ENCODE measurements at places on chromosomes 12 and 14.
A peak's percentile ranks its signal among the peaks of the same experiment; 100 is the strongest.

GRCh38 chr12:15522574-15523187 lies 200.4 kb downstream of the PTPRO start:
- DNase-seq = no peak

GRCh38 chr14:38233218-38233617 lies 22.7 kb downstream of the CLEC14A start:
- DNase-seq = no peak

- DNase-seq = no peak
Measured at GRCh38 chr14:37138898-37139297, 33.5 kb downstream of the SLC25A21 start.

DNA sequence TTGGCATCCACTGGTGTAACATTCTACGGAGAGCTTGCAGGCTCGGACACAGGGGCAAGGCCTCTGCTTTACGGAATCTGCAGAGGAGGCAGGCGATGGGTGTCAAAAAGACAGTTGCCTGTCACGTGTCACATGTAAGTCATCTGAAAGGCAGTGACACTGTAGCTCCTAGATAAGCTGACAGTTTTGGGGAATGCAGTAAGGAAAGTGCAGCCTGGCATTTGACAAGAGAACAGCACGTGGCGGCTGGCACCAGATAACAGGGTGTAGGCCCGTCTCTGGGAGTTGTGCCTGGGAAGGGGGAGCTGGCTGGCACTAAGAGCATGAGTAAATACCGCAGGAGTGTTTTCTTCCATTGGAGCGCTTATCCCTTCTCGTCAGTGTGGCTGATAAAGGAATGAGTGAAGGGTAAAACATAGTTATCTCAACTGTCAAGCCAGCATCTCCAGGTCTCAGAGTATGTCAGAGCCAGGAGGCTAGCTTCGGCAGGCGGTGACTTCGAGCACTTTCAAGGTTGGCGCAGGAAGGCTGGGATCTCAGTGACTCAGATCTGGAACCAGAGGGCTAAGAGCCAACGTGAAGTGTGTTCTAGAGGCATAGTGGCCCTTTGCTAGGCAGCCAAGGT lies 26.1 kb downstream of the ADCK1 start:
- peak; percentile 59 for DNase-seq

GRCh38 chr14:75165586-75166391 lies 10.6 kb downstream of the TMED10 start:
- no peak for DNase-seq

GRCh38 chr12:116666305-116666673 lies 71.6 kb downstream of the SPRING1 start:
- DNase-seq = no peak

- no peak for DNase-seq
Measured at GRCh38 chr14:79924551-79924950, 286.8 kb downstream of the DIO2 start.

DNA sequence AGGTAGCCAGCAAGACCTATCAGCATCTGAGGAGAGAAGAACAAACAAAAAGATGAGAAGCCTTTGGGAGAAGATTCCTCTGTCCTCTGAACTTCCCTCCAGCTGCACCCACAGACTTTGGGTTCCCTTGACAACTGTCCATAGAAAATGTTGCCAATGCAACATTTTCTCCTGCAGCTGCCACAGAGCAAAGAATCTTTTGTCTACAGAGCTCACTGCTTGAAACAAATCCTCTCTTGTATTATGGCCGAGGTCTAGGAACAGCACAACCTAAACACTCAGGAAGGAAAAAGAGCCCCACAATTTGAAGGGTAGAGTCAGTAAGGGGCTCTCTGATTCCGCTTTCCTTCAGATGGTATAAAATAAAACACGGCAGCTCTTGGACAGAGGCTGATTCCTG lies 14.3 kb downstream of the POMT2 start:
- DNase-seq = no peak

DNA sequence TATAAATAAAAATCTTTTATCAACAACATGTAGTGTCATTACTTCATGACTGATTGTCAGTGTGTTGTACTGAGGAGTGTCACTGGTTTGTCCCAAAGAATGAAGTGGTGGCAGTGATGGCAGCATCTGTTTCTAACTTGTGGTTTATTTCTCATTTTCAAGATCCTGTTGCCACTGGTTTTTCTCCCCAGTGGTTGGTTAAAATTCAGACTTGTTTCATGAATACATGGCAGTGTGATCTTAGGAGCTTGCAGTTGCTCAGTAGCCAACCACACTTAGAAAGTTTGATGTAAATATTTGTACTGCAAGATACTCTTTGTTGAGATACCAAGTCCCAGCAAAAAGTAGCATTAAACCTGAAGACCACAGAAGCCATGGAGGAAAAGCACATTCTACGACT lies 69.8 kb downstream of the PLEKHA5 start:
- DNase-seq = no peak

DNA sequence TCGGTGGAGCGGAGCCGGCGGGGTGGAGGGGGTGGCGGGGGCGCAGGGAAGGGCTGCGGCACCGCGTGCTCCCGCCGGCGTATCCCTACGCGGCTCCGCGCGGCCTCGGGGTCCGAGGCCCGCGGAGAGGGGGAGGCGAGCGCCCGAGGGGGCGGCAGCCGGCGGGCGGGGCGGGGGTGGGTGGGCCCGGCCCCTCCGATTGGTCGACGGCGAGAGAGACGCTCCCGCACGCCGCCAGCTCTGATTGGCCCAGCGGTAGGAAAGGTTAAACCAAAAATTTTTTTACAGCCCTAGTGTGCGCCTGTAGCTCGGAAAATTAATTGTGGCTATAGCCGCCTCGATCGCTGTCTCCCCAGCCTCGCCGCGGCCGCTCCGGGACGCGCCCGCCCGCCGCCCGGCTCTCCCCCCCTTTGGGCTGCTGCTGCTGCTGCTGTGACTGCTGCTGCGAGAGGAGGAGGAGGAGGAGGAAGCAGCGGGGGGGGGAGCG lies at the start of gene FOXG1:
FOXG1 (plus strand) TSS at position 319 of the 487 bp plus-strand sequence. CDS start 493 bp downstream, outside the sequence.
- no peak for DNase-seq

DNA sequence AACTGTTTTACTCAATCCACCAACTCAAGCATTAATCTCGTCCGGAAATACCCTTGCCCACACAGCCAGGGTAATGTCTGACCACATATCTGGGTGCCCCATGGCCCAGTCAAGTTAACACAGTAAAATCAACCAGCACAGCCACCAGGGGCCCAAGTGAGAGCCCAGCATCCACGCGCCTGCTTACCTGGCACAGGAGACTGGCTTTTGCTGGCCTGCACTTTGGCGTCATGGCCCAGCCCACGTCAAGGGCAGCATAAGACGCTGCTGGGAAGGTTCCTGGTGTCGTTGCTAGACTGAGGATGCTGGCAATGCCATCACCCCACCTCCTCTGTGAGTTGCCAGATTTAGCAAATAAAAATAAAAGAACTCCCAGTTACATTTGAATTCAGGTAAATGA lies 53.6 kb upstream of the BCL11B start:
- no peak for DNase-seq

DNA sequence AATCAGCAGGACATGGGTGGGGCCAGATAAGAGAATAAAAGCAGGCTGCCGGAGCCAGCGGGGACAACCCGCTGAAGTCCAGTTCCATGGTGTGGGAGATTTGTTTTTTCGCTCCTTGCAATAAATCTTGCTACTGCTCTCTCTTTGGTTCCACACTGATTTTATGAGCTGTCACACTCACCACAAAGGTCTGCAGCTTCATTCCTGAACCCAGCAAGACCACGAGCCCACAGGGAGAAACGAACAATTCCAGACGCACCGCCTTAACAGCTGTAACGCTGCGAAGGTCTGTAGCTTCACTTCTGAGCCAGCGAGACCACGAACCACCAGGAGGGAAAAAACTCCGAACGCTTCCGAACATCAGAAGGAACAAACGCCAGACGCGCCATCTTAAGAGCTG lies 2.8 kb upstream of the CNIH1 start:
- no peak for DNase-seq

DNA sequence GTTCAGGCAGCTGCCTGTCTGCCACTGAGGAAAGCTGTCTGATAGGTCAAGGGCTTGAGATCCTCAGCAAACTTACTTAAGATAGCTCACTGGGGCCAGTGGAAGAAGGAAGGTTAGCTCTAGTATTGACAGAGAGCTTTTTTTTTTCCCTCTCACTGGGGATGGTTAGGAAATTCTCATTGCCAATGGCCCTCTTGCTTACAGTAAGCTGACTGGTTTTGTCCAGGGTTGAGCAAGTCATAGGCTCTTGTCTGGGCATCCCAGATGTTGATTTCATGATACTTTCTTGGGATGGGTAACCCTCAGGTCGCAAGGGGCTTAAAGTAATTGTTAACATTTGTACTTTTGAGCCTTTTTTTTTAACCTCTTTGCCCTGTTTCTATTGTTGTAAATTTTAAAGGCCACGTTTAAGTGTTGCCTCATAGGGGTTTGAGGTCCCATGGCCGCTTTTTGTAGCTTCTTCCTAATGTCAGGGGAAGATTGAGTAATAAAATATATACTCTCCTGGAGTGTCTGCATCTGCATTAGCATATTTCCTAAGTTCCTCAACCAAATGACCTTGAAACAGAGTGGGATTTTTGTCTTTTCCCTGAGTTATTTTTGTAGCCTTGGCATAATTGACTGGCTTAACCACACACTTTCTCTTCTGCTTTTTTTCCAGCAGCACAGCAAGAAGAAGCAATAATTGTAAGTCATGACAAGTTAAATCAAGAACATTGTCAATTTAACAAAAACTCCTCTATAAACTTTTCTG lies 716.0 kb downstream of the LRFN5 start:
- DNase-seq = no peak

DNA sequence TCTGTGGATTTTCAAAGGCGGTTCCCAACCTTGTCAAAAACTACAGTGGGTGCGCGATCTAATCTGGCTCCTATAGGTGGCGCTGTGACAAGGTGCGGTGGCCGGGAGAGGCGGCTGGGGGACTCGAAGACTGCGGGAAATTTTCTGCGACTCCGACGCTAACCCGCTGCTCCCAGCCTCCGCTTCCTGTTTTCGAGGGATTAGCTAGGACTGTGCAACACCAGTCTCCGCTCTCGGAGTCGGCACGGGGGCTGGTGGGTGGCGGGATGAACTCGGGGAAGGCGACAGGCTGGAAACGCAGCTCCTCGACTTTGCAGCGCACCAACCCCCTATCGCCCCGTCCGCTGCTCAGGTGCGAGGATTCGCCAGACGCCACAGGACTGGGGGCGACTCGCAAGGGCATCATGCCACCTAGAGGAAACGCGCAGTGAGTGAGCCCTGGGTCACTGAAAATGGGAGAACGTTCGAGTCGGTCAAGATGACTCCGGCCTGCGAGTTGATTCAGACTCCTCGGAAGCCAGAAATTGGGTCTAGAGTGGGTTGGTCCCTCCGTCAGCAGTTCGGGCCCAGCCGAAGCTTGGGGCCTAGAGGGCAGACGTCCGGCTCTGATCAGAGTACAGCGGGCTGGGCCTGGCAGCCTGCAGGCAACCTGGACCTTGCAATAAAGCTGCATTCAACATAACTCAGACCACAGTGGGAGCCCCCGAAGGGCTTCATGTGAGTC lies 5.5 kb upstream of the PAX9 start:
- no peak for DNase-seq

DNA sequence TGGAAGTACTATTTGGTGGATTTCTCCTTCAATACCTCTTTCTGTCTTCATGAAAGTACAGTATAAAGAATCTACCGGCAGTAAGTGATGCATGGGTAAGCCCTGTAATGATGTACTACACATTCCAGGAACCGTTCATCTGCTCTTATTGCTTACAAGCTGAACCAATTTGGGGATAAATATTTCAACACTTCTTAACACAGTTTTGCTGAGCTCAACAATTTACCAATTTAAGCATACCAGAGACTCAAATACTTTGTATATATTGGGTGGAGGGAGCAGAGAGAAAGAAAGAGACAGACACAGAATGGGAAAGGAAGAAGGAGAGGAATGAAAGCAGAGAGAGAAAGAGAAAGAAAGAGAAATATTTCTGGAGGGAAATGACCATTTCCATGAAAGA lies 821.1 kb upstream of the FLRT2 start:
- DNase-seq = no peak

- DNase-seq = no peak
Measured at GRCh38 chr12:95796225-95796981, 5.8 kb upstream of the NTN4 start.

GRCh38 chr12:34206061-34206785 lies 183.9 kb downstream of the ALG10 start:
- no peak for DNase-seq

- DNase-seq = peak; percentile 41
Measured at GRCh38 chr12:26273811-26274210, 78.4 kb downstream of the SSPN start.

DNA sequence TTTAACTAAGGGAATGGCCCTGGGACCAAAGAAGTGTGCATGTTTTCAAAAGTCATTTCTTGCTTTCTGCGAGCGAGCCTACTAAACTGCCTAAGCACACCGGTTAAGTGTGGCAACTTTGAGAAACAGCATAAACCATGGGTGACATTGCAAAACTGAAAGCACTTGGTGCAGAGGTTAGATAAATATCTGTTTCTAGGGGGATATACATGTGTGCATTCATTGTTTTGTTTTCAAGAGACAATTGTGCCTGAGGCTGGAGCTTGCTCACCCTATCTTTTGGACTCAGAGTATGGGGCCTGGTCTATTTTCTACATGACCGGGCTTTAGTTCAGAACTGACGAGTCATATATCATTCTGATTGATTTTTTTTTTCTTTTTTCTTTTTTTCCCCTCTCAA lies 923.4 kb downstream of the NRXN3 start:
- DNase-seq = no peak

- DNase-seq = no peak
Measured at GRCh38 chr12:59626382-59626781, 30.6 kb downstream of the SLC16A7 start.

DNA sequence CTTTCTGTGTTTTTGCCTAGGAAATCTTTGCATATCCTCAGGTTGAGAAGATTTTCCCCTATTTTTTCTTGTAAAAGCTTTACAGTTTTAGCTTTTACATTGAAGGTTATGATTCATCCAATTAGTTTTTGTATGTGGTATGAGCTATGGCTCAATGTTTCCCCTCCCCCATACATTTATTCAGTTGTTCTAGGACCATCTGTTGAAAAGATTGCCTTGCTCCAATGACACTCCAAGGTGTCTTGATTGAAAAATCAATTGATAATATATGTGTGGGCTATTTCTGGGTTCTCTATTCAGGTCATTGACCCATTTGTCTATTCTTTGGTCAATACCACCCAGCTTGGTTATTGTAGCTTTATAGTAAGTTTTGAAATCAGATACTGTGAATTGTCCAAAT lies 42.6 kb downstream of the LRTM2 start:
- no peak for DNase-seq

GRCh38 chr14:39762576-39763401 lies 330.6 kb upstream of the FBXO33 start:
- no peak for DNase-seq

- no peak for DNase-seq
Measured at GRCh38 chr12:112875608-112876007, 31.2 kb upstream of the OAS1 start.

DNA sequence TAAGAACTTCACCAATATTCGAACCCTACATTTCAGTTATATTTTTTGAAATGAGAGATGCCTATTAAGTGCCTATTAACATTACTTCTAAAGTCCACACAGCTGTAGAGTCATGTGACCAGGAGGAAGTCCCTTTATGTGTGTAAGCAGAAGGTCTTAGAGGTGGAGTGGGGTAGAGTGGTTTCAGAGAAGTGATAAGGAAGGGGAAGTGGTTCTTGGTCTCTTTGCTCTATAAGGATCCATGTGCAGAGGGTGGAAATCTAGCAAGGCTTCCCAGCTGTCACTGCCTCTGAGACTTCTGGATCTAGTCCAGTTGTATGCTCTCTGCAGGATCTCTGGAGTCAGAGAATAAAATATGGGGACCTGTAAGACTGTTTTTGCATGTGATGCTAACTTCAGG lies 673.9 kb downstream of the FLRT2 start:
- no peak for DNase-seq
